ENCODE measurements at places on chromosomes 7 and 10. TPM values are rescaled to one million over a fixed set of nuclear protein-coding genes. Genes with fewer than 3 reads are reported as not detected.

The CCDC3 gene
- total RNA-seq, result 15.0 TPM

The LBX1 gene
- 5.6 TPM for total RNA-seq

The IQUB gene
- total RNA-seq, result 1.2 TPM

The LIPJ gene
- 0.21 TPM for total RNA-seq

The NDUFA5 gene
- 133 TPM for total RNA-seq

The PALD1 gene
- total RNA-seq, result 19.8 TPM

Measured in tongue (tissue), 3 donors.